ENCODE measurements at places on chromosomes 3 and 15.
A peak's percentile ranks its signal among the peaks of the same experiment; 100 is the strongest.

- DNase-seq, result no peak
Measured at GRCh38 chr3:112561484-112561733, 353 bp downstream of the ATG3 start.

GRCh38 chr3:4845882-4846281, 133.4 kb upstream of the BHLHE40 start:
- no peak for DNase-seq

DNA sequence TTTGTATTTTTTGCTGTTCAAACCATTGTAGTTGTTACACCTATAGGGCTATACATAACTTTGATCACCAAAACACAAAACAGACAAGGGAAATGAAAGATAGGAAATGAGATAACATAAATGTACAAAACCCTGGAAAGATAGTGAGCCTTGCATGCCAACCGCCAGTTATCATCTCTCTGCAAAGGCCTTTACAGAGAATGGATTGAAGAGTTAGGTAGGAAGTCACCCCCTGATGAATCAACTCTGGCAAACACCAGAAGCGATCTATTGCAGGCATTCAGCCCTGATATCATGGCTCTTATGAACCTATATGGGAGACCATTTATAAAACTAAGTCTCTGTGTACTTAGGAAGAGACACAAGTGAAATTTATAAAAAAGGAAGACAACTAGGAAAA, 588.0 kb downstream of the TUSC7 start:
- no peak for DNase-seq

DNA sequence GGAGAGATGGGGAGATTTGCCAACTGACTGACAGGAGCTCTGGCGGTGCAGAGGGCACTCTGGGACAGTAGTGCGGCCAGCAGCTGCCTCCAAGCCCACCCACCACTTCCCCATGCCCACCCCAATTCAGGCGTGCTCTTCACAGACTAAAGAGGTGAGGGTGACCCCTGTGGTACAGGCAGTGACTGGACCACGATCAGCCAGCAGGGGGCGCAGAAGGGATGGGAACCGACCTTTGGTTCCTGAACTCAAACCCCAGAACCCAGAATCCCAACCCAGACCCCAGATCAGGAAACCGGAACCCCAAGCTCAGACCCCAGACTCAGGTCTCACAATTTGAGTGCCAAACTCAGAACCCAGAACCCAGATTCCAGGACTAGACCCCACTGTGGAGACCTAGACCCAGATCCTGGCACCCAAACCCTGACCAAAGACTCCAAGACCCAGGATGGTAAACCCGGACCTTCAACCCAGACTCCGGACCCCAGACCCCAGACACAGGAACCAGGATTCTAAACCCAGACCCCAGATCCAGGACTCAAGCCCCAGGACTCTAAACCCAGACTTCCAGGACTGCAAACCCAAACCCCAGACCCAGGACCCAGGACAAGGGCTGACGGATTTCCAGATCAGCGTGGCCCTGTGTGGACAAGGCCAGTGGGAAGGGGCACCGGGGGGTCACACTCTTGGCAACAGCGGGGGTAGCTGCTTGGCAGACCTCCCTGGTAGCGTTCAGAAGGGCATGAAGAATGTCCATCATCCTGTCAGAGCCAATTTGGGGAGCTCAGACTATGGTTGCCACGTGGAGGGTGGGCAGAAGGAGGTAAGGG, 3.7 kb upstream of the MYL3 start:
- peak; percentile 93 for DNase-seq

DNA sequence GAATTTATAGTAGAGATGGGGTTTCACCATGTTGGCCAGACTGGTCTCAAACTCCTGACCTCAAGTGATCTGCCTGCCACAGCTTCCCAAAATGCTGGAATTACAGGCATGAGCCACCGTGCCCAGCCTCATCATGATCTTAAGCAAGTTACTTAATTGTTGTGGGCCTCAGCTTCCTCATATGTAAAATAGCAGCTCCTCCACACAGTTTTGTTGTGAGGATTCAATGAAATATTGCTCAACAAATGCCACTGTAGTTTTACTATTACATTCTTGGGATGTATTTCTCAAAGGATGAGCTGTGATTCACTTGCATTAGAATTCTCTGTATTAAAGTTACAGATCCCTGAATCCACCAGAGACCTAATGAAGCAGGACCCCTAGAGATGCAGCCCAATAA, 168.8 kb downstream of the ADAMTS9 start:
- DNase-seq, result no peak

- DNase-seq, result peak; percentile 83
Measured at GRCh38 chr3:71582612-71583565, 639 bp downstream of the FOXP1 start.

DNA sequence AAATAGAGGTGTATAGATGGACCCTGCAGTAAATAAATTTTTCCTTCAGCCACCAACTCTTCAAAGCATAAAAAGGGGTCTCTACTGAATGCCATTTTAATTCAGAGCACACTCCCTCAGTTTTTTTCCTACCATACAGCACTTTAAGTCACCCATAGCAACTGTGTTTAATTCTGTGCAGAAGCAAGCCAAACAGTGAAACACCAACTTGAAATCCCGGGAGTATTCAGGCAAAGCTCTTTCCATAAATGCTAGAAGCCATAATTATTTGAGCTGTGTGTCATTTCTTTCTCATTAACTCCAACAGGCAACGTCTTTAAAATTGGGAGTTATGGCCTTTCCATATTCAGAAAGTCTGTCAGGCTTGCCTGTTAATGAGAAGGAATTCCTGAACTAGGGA, 562.1 kb downstream of the GRM7 start:
- DNase-seq, result no peak

DNA sequence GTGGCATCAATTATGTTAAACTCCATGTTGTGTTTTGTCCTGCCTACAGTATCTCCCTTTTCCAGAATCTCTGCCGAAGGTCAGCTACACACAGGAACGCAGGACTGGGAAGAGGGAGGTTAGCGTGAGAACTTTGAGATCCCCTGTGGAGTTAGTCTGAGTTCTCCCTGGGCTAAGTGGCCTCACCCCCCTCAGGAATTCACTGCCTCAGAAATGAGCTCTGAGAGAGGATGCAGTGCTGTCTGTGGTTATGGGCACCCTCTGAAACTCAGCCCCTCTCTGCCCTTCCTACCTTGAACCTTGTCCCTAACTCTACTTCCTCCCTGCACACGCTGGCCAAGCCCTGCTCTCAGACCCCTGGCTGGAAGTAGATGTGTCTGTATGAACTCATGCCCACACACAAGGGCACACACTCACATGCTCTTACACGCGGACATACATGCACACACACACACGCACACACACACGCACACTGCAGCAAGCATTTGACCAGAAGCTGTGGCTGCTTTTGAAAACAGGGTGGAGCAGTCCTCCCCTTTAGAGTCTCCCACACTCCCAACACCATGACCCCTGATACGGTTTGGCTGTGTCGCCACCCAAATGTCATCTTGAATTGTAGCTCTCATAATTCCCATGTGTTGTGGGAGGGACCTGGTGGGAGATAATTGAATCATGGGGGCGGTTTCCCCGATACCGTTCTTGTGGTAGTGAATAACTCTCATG, 5.3 kb upstream of the VIPR1 start:
- peak; percentile 47 for DNase-seq

GRCh38 chr15:82852941-82853561, 43.6 kb downstream of the WHAMM start:
- DNase-seq, result no peak

GRCh38 chr3:71618538-71618937, 35.0 kb upstream of the FOXP1 start:
- DNase-seq, result no peak

DNA sequence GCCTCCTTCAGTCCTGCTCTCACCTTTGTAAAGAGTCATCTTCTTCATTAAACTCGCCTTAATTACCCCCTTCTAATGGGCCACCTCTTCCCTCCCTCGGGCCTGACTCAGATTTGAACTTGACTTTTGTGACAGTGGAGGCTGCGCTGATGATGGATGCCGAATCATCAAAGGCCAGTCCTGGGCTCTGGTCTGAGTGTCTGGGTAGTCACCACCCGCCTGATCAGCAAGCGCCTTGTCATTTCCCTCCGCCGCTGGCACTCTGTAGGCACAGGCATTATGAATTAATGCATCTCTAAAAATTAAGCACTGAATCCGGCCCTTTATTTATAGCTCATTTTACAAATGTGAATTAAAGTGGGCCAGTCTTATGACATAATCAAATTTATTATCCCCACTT, 116.7 kb upstream of the PROK2 start:
- no peak for DNase-seq

DNA sequence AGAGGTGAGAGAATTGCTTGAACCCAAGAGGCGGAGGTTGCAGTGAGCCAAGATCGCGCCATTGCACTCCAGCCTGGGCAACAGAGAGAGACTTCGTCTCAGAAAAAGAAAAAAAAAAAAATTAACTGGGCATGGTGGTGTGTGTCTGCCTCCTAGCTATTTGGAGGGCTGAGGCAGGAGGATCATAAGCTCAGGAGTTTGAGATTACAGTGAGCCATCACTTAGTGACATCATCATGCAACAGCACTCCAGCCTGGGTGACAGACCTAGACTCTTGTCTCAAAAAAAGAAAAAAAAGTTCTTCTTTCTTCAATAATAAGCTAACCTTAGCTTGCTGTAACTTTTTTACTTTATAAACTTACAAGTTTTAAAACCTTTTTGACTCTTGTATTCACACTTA, 99.8 kb downstream of the SLMAP start:
- DNase-seq, result no peak

DNA sequence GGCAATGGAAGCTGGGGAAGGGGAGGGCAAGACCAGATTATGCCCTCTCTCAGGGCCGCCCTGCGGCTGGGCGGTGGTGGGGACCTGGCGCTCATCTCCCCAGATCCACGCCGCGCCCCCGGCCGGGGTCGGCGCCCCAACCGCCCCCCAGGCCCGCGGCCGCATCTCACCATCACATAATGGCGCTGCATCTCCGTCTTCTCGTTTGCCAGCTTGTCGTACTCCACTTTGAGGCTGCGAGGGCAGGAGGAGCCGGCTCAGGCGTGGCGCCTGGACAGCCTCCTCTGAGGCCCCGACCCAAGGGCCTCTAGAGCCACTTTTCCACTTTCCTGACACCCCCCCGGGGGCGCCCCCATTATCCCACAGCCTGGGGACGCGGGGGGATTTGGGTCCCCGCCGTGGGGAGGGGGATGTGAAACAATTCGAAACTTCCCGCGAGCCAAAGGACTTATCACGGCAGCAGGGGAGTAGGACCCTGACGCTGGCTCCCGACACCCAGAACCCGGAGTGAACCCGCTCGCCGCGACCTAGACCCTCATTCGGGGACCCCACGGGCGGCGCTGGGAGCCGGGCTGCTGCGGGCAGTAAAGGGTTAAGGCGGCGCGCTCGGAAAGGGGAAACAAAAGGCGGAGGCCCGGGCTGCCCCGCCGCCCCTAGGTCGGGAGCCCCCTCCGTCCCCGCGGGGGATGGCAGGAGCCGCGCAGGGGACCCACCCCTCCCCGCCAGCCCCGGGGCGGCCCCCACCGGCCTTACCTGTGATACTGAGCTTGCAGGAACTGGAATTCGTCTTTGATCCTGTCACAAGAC, 2.1 kb downstream of the TLE3 start:
- peak; percentile 70 for DNase-seq

GRCh38 chr3:113279686-113280085, 68.3 kb downstream of the BOC start:
- no peak for DNase-seq

DNA sequence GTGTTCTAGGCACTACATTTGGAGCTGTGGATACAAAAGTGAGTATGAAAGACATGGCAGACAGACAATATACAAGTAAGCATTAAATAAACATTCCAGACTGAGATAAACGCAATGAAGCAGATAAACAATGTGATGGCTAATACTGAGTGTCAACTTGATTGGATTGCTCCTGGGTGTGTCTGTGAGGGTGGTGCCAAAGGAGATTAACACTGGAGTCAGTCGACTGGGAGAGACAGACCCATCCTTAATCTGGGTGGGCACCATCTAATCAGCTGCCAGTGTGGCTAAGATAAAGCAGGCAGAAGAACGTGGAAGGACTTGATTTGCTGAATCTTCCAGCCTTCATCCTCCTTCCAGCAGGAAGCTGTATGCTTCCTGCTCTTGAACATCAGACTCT, 77.2 kb downstream of the CADPS start:
- no peak for DNase-seq

GRCh38 chr3:99789011-99789721, 28.5 kb upstream of the CMSS1 start:
- DNase-seq, result no peak

DNA sequence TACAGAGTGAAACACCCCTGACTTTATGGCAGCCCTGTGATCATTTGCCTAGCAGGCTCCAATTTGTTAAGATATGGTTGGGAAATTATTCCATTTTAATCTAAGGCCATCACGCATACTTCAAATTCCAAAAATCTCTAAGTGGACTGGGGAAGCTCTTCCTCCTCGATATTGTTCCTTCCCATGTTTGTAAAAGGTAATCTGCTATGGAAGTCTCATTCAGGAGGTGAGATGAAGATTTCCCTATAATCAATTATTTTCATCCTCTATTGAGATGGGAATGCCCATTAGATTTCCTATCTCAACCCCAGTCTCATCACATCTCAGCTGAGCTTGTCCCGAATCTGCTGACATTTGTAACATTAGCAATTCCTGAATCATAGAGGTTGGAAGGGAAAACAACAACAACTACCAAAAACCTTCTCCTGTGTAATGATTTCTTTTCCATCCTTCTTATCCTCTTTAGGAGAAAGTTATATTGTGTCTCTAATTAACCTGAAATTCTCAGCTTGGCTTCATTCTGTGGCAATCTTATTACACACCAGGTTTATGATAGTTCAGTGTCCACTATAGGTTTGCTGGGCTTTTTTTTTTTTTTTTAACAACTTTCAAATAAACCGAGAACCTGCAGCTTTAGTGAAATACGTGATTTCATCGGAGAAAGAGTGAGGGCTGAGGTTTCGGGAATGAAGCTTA, 2.2 kb upstream of the NR2F2 start:
- no peak for DNase-seq

- DNase-seq, result no peak
Measured at GRCh38 chr3:73530022-73530396, 94.7 kb downstream of the PDZRN3 start.

- no peak for DNase-seq
Measured at GRCh38 chr15:80988148-80988796, 1.3 kb downstream of the MESD start.

- no peak for DNase-seq
Measured at GRCh38 chr15:32982001-32982400, 212.5 kb downstream of the FMN1 start.

DNA sequence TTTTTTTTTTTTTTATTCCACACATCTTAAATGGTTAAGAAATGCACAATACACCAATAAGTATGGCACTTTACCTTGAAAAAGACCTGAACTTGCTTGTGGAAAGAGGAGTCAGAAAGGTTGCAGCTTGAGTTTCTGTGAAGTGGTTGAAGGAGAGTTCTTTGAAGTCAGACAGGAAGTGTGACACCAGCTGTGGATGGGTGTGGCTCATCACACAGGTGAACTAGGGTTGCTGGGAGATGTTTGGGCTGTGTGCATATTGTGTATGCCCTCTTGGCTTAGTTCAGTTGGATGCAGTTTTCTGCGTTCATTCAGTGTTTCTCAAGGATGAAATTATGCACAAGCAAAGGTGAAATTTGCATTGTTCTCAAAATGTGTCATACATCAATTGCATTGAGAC, 6.3 kb downstream of the AEN start:
- DNase-seq, result peak; percentile 93

All from Peyer's patch (tissue), 4 donors.